ENCODE measurements at places on chromosomes 3 and 15. TPM values are rescaled to one million over a fixed set of nuclear protein-coding genes. Genes with fewer than 3 reads are reported as not detected.

Gene RETNLB
- total RNA-seq: not detected

Gene TMEM207
- not detected for total RNA-seq

Gene EPHB1
- total RNA-seq: 5.2 TPM

Gene DUOXA2
- not detected for total RNA-seq

Gene BTD
- 15.0 TPM for total RNA-seq

Gene GJD2
- total RNA-seq: 0.27 TPM

Gene SAXO2
- not detected for total RNA-seq

Gene CHRM5
- total RNA-seq: not detected

Gene FAM98B
- total RNA-seq: 30.8 TPM

Gene CCR9
- not detected for total RNA-seq

Gene TMCO5A
- not detected for total RNA-seq

Gene PARP15
- 0.12 TPM for total RNA-seq

Gene SLC28A1
- total RNA-seq: not detected

Gene CD200
- 51.9 TPM for total RNA-seq

Gene MCF2L2
- total RNA-seq: 9.0 TPM

Gene FRMD5
- total RNA-seq: 10.1 TPM

Gene LRRIQ4
- not detected for total RNA-seq

All from GM23338 (cell line).